ENCODE measurements at places on chromosomes 16 and 17.
A peak's percentile ranks its signal among the peaks of the same experiment; 100 is the strongest.

DNA sequence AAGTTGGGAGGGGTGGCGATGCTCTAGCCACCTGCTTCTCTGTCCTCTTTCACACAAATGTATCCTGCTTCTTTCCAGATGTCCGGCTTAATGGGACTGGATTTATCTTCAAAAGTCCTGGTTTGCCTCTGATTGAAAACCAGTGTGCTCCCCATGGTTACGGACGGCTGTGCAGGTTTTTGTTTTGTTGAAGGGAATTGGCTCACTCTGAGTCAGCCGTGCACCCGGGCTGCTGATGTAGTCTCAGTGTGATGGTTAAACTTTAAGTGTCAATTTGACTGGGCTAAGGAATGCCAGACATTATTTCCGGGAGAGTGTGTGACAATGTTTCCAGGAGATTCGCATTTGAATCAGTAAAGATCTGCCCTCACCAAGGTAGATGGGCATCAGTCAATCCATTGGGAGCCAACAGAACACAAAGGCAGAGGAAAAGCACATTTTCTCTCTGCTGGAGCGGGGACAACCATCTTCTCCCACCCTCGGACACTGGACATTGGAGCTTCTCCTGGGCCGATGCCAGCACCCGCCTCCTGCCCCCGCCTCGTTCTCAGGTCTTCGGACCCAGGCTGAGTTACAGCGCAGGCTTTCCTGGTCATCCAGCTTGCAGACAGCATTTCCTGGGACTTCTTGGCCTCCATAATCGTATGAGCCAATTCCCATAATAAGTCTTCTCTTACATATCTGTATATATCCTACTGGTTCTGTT is 126.9 kb upstream of the TNRC6C start:
- no peak for DNase-seq

GRCh38 chr17:19386974-19387920 is at the start of gene MFAP4:
MFAP4 (minus strand) TSS chr17:19387190; CDS start chr17:19387155, 35 bp downstream.
- DNase-seq: peak; percentile 77

DNA sequence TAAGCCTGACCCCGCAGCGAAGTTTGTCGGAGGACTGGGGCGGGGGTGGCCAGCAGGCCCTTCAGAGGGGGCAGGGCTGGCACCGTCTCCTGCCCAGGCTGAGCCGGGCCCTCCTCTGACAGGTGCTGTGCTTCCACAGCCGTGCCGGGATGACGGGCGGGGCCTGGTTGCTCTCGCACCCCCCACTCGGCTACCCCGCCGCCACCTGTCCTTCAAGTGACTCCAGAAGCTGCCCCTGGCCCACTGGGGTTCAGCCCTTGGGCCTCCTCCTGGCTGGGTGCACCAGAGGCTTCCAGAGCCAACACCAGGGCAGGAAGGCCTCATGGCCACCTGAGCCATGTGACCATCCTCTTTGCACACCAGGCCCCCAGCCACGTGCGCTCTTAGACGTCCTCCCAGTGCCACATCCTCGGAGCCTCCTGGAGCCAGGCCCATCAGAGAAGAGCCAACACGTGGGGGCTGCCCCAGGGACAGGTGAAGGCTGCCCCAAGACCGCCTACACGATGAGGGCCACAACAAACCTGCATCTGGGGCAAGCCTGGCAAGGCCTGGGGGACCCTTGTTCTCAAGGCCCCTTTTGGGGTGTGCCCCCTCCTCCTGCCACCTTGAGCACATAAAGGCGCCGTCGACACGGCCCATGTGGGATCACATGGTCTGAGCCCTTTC is 7.2 kb downstream of the PDIA2 start:
- no peak for DNase-seq

GRCh38 chr16:74775255-74775654 is 635 bp upstream of the FA2H start:
- DNase-seq: no peak

DNA sequence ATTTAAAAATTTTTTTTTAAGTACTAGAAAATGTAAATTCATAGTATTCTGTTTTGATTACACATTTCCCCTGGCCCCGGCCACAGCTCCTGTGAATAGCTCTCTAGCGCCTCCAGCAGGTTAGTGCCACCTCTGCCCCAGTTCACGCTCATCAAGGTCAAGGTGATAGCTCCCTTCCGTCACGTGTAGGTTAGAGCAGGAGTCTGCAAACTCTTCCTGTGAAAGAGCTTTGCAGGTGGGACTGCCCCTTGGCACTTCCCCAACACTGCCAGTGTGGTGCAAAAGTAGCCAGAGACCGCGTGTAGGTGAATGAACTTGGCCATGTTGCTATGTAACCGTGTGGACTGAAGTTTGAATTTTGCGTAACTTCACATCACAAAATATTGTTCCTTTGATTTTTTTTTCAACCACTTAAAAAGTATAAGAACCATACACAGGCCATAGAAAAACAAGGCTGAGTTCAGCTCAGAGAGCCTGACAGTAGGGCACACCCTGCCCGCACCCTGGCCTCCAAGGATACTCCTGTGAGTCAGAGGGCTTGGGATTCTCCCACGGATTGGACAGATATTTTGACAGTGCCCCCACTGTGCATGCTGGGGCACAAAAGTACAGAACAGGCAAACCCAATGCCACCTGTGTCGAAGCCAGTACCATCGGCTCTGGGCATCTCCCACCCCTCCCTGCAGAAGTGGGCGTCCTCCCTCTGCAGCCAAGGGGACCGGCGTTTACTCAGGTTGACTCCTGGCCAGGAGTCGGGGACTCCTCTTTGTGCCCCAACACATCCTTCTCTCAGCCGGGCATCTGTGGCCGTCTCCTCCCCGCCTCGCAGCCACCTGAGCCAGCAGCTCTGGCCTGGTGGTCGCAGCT is 92.0 kb upstream of the CHMP6 start:
- no peak for DNase-seq

DNA sequence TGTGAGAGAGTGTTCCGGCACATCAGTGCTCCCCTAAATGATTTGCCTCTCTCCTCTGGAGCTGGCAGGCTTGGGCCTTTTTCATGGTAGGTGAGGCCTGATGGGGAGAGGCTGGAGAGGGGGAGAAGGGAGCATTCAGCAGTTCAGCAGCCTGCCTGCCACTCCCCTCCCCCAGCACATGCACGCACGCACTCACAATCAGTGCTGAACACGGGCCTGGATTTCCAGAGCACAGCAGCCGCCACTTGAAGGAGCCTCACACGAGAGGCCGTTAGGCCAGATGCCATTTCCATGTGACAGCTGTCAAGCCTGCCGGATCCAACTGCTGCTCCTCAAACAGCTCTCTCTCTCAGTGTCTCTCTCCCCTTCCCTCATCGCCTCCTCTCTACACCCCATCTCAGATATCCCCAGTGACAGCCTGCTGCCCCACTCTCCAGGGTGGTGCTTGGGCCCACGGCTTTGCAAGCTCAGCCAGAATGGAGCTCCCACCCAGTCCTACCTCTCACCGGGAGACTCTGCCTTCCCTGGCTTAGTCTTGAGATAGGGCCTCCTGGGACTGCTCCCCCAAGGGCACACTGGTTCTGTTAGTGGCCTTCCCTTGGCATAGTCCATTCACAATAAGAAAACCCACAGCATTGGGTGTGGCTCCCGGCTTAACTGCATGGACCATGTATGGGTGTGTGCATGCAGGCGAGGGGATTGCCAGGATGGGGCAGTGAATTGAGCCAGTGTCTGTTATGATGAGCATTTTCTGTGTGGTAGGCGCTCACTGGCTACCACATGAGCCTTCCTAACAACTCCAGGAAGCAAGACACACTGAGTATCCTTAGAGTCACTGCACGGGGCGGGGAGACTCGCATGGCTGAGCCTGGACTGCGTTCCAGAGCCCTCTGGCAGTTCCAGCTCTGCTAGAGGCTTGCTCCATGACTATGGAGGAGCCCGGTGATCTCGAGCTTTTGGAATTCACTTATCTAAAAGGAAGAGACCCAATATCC is 226.2 kb downstream of the CCDC182 start:
- peak; percentile 29 for DNase-seq

DNA sequence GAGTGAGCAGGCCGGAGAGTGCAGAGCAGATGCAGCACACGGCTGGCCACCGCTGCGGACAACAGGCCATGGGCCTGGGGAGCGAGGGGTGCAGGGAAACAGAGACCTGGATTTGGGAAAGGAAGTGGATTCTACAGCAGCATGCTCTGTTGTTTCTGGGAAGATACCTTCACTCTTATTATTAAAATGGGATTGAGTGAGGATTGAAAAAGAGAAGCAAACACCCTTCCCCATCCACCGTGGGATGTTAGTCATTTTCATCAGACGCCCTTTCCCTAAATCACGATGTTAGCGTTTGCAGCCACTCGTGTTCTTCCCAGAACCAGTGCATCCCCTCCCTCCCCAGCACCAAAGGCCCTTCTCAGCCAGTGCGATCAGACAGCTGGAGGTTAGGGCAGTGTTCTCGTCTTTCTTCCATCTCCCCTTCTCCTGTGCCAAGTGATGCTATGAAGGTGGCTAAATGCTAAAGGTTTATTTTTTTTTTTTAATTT is 196.5 kb upstream of the CHMP6 start:
- no peak for DNase-seq

DNA sequence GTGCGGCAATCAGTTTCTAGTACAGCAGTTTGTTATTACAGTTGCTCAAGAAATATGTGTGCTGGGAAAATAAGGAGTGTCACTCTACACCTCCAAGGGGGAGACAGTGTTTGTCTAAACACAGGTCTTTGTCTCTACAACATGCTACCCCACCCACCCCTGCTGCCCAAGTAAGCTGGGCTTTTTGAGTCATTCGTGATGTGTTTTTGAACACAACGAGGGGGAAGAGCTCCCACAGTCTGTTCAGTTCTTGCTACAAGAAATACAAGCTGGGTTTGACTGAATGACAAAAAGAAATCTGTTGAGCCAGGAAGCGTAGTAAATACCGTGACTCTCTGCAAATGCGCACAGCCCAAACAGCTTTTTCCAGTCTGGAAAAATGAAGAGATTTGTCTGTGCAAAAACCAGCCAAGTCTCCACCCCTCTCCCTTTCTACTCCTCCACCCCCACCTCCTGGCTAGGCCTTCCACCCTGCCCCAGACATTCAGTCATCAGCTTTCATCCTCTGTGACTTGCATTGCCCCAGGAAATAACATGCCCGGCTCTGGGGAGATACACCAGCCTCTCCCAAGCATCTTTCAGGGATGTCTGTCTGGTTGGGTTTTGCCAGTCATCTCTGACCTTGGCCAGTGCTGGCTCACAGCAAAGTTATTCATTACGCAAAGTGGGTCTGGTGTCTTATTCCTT is 25.7 kb downstream of the CHD9 start:
- peak; percentile 93 for DNase-seq

- DNase-seq: no peak
These were observed 222.3 kb downstream of the MSI2 start for GRCh38 chr17:57478478-57479250.

DNA sequence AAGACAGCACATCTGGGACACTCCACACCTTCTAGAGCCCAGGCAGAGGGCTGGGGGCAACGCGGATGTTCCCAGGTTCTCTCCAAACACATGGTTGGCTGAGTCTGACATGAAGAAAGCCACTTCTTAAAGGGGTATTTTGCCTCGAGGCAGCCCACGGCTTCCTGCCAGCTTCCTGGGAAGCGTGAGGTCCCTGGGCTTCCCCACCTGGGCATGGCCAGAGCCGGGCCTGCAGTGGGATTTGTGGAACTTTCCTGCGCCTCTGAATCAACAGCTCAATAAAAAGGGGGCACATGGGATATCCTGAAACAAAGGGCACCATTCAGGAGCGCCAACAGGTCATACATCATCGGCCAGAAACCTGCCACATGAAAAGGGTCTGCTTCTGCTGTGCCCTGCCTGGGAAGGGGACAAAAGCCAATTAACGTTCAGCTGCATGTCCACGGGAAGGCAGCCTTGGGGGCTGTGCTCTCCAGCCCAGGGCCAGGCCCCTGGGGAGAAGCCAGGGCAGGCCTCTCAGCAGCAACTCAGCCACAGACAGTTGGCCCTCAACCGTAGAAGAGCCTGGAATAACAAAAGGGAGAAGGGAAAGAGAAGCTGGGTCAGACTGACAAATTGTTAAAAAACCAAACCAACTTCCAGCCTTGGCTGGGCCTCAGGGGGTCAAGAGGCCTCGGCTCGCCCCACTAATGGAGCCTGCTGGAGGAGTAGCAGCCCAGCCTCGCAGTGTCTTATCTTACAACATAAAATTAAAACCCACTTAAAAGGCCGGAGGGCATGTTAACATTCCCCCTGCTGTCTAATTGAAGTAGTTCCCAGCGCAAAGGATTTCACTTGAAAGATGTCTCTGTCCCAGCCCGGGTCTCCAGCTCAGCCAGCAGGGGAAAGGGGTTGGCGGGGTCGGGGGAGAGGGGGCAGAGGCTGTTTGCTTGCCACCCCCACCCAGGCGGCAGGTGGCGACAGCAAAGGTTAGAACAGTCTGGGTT is 34.2 kb downstream of the TBX4 start:
- DNase-seq: peak; percentile 67

GRCh38 chr16:30663038-30663437 is 4.8 kb downstream of the FBRS start:
- DNase-seq: no peak

- DNase-seq: no peak
These were observed 2.9 kb downstream of the NKD1 start for GRCh38 chr16:50550866-50551641.

GRCh38 chr17:29593591-29594518 is 923 bp downstream of the ANKRD13B start:
- no peak for DNase-seq

GRCh38 chr17:17491546-17491988 is 4.6 kb downstream of the RASD1 start:
- DNase-seq: no peak

DNA sequence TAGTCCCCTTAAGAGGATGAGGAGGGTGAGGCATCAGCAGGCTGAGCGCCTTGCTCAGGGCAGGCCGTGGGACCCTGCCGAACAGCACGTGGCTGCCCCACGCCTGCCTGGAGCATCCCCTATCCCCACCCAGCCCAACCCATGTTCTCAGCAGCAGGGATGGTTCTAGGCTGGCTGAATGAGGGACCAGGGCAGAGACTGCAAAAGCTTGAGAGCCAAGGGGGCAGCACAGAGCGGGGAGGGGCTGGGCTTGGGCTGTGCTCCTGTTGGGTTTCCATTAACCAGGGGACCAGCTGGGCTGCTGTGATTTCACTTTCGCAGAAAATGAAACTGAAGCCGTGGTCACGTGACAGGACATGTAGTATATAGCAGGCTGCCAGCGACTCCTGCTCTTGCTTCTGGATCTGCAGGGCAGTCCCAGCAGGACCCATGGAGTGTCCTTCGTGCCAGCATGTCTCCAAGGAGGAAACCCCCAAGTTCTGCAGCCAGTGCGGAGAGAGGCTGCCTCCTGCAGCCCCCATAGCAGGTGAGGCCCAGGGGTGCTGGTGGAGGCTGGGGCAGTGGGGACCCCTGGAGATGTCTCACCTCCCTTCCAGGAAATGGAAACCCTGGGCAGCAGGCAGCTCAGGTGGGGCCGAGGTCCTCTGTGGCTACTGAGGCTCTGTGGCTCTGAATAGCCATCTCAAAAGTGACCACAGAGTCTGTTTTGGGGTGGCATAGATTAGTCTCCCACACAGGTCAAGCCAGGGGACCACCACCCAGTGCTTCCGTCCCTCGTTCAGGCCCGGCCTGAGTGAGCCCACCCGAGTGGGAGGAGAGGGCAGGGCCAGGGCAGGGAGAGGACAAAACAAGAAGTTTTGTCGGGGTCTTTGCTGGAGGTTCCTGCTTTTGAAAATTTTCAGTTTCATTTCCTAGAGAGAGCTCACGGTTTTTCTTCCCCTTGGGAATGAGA is 2.9 kb downstream of the RNF213 start:
- DNase-seq: peak; percentile 67

GRCh38 chr16:51133183-51133582 is 17.9 kb downstream of the SALL1 start:
- no peak for DNase-seq
